ENCODE measurements at places on chromosomes 16 and 17. TPM values are rescaled to one million over a fixed set of nuclear protein-coding genes. Genes with fewer than 3 reads are reported as not detected.

The TEKT5 gene
- total RNA-seq, result 0.50 TPM

The NOD2 gene
- total RNA-seq, result not detected

The CCL17 gene
- total RNA-seq, result not detected

The TOM1L1 gene
- total RNA-seq, result 33.9 TPM

The SMIM36 gene
- not detected for total RNA-seq

The MT1A gene
- not detected for total RNA-seq

The KRT36 gene
- total RNA-seq, result not detected

The MYH11 gene
- 1.9 TPM for total RNA-seq

The CCL5 gene
- not detected for total RNA-seq

The WDR59 gene
- 63.3 TPM for total RNA-seq

The CTU2 gene
- 20.6 TPM for total RNA-seq

The TMEM238L gene
- not detected for total RNA-seq

The CCDC154 gene
- 1.0 TPM for total RNA-seq

The SLFN14 gene
- total RNA-seq, result not detected

The RHBDL1 gene
- 5.4 TPM for total RNA-seq

The NPIPA3 gene
- total RNA-seq, result not detected

The HES7 gene
- 2.3 TPM for total RNA-seq

The PNMT gene
- total RNA-seq, result 1.9 TPM

The MYL4 gene
- total RNA-seq, result not detected

The CTRB2 gene
- total RNA-seq, result not detected

The MYO1C gene
- 184 TPM for total RNA-seq

The ATP2C2 gene
- not detected for total RNA-seq

The SLFN12L gene
- total RNA-seq, result not detected

The KRTAP4-5 gene
- not detected for total RNA-seq

The NDEL1 gene
- total RNA-seq, result 74.2 TPM

The ABCC12 gene
- not detected for total RNA-seq

The GNG13 gene
- not detected for total RNA-seq

The USP43 gene
- total RNA-seq, result 3.8 TPM

The TUBG2 gene
- 33.3 TPM for total RNA-seq

The CCL13 gene
- not detected for total RNA-seq

The TP53TG3B gene
- total RNA-seq, result not detected

Measured in osteocyte (in vitro differentiated cells).